Germinal center (tissue), 1 donor: ENCODE measurements at places on chromosomes 6 and 20.

GRCh38 chr20:56348305-56348693 lies 10.5 kb upstream of the FAM210B start:
- no peak for DNase-seq

DNA sequence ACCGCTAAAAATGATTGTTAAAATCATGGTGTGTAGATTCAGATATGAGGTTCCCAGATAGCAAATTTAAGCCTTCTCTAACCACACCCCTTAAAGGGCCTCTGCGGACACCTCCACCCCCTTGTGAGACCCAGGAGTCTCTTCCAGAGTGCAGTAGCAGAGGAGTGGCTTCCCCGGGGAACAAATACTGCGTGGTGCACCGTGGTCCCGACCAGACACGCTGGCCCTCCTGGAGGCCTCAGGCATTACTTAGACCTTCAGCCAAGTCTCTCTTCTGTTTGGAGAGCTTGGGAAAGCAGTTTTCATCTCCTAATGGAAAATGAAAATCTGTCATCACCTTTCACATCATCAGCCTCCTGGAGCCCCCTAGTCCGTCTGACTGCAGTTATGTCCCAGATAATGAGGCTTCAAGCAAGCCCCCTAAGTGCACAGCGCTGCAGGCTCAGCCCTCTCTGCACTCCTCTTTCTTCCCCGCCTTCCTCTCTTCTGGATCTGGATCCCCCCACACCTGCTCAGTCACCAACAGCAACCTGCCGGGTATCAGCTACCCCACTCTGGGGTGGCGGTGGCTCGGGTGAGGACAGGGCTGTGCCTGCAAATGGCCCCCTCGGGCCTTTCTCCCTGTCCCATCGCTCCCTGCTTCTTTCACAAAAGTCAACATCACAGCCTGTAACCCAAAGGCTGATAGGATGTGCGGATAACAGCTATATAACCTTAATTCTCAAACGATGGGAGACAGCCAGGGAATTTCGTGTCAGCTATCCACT lies 58.8 kb upstream of the TAGAP start:
- DNase-seq: no peak

GRCh38 chr6:34810936-34811632 lies 19.2 kb downstream of the BLTP3A start:
- no peak for DNase-seq

DNA sequence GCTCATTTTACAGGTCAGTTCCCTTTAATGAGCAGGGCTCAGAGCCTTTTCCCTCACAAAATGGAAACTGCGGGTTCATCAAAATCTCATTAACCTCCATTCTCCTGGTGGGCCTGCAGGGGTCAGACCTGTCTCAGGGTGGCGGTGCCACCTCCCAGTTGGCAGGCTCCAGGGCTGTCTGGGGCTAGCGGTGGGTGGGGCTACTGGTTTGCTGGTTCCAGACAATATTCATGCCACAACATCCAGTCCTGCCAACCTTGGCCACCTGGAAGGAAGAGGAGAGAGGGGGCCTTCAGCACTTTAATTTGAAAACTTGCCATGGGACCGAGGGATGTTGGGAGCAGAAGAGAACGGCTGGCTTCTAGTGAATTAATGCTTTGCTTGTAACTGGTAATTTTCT lies 41.9 kb upstream of the CTNNBL1 start:
- peak; percentile 68 for DNase-seq

DNA sequence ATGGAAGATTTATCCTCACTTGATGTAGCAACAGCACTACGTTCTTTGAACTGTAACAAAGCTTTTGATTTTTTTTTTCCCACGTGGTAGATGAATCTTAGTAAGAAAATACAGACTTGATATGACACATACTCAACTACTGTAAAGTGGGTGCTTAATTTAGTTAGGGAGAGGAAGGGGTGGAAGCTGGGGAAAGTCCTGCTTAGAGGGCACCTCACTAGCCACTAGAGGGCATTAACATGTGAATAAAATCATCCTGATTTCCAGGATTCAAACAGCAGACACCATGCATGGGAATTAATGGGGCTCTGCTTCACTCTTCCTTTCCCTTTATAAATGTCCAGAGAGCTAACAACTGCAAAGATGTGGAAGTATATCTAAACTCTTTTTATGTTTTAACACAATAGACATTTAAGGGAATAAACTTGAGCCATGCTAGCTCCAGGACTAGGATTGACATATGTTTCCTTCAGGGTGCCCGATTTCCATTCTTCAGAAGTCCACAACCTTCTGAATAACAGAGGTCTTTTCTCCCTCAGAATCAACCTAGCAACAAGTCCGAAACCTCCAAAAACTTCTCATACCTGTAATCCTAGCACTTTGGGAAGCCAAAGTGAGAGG lies 250.1 kb downstream of the ATXN1 start:
- no peak for DNase-seq
